Panc1 (cell line): ENCODE measurements at places on chromosomes 3 and 15. TPM values are rescaled to one million over a fixed set of nuclear protein-coding genes. Genes with fewer than 3 reads are reported as not detected.

GRCh38 chr15:37084602-37085001 is 15.7 kb downstream of the MEIS2 start:
- no peak for DNase-seq

GRCh38 chr3:139267300-139268246 is 76.2 kb upstream of the MRPS22 start:
- DNase-seq: no peak

- DNase-seq: no peak
These were observed 1106.8 kb downstream of the IGSF11 start for GRCh38 chr3:117927825-117928224.

GRCh38 chr3:97885931-97886824 is 64.4 kb downstream of the CRYBG3 start:
- DNase-seq: no peak

DNA sequence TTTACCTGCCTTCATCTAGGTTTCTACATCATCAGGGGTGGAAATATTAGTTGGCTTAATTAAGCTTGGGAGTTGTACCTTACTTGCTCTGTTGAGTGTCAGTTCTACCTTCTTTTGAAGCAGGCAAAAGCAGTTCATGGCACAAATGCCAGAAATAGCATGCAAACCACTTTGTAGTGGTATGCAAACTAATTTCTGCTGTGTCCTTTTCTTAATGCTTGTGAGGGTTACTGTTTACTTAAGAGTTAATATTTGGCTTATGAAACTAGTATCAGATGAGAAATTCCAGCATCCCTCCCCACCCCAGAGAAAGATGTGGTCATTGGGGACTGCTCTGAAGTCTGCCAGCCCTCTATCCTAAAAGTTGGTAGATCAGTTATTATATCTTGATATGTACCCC is 7.1 kb downstream of the ATP2C1 start:
- DNase-seq: no peak

SI gene
- not detected for total RNA-seq

CELF6 gene
- not detected for total RNA-seq

ACAD9 gene
- total RNA-seq: 70.9 TPM

ST8SIA2 gene
- 0.15 TPM for total RNA-seq

TRPM7 gene
- 44.9 TPM for total RNA-seq
